ENCODE measurements at places on chromosomes 12 and 14.
A peak's percentile ranks its signal among the peaks of the same experiment; 100 is the strongest.

GRCh38 chr12:65879878-65880277, 55.6 kb downstream of the HMGA2 start:
- DNase-seq: no peak

- DNase-seq: no peak
These were observed 14.9 kb downstream of the HCAR2 start for GRCh38 chr12:122688291-122688690.

GRCh38 chr12:55610598-55610997, 26.1 kb upstream of the OR10P1 start:
- DNase-seq: no peak

DNA sequence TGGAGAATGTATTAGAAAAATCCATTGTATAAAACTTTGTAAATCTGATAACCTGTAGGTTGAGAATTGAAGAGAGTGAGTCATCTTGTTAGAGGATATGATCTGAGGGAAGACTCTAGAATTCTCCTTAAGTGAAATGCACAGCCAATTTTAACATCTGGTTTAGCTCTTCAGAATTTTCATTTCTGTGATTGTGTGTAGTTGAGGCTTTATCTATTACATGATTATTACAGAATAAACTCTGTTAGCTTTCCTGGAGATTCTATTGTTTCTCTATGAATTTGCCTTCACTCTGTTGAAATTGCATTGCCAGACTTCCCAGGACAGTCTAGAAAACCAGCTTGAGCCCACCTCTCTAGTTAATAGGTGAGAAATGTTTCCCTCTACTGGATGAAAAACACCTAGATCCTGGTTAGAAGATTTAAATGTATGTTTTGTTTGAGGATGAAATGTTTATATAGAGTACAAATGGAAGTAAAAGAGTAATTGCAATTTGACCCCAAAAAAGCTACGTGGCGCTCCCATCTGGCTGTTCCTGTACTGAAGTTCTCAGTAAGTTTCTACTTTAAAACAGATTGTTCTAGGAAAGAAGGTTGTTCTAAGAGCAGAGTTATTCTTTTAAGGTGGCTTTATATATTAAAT, 2.9 kb downstream of the NUDT4 start:
- DNase-seq: no peak

DNA sequence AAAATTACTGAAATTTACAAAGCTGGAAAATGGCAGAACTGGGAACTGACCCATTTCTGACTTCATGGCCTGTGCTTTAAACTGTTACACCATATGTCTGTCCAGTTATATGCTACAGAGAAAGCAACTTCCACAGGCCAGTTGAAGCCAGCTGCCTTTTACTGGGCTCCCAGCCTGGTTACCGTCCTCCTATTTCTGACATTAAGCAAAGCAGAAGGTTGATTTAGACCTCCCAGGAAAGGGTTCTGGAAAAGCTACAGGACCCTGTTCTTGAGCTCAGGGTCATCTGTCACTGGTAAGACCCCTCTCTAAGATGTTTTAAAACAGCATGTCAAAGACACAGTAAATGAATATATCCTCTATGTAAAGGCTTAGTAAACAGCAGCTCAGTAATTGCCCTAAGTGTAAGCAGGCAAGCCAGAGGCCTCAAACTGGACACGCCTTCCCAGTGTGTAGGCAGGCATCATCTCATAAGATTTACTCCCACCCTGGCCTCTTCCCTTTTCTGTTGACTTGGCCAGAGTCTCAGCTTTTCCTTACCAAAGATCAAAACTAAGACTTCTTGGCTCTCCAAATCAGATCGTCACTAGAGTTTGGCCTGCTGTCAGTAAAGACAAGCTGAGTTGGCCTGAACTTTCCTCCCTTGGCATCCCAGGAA, 55.4 kb upstream of the RNU6-8 start:
- DNase-seq: no peak

DNA sequence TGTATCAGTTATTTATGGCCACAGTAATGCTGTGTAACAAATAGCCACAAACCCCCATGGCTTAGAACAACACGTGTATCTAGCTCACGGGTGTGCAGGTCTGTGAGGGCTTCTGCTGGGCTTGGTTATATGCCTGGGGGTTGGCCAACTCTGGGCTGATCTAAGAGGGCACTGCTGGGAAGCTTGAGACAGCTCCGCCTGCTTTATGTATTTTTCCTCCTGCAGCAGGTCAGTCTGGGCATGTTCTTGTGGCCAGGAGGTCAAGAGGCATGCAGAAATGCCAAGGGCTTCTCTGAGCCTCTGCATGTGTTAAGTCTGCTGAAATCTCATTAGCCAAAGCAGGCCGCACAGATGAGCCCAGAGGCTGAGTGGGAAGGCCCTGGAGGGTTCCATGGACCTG, 105.8 kb downstream of the ZNF664 start:
- DNase-seq: peak; percentile 34

DNA sequence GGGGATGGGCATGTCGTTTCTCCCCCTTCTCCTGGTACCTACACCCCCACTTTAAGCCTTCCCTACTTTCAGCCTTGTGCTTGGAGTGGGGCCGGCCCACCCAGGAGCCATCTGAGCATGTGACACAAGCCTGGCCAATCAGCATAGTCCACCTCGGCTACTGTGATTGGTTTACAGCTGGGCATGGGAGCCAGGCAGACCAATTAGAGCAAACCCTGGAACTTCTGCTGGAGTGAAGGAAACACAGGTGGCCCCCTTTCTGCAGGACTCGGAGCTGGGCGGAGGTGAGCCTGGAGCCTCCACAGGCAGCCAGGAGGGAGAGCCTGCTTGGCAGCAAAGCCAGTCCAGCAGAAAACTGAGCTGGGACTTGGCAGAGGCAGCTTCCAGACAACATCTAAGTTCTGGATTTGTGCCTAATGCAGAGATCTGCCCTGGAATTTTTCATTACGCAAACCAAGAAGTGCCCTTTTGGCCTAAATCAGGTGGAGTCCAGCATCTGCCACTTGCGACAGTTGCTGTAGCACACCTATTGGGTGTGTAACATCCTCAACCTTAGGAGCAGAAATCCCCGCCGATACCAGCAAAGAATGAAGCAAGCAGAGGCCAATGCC, 59.5 kb downstream of the SCARB1 start:
- DNase-seq: peak; percentile 70

DNA sequence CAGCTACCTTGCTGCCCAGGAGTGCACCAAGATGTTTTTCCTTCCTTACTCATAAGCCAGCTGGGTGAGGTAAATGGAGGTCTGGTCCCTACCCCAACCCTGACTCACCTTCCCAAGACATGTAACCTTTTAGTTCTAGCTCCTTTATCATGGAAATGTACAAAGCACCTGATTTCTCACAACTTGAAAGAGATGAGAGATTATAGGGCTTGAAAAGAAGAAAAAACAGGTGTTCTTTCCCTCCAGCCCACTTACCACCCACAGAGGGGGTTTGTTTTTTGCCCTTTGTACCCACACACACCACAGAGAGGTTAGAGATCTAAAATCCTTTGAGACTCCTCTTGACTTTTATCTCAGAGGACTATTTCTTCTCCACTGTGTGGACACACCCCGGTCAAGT, 21.1 kb downstream of the PLXNC1 start:
- no peak for DNase-seq

- no peak for DNase-seq
These were observed 23.5 kb upstream of the PTPRB start for GRCh38 chr12:70660620-70661219.

- no peak for DNase-seq
These were observed 59.6 kb downstream of the ZFP36L1 start for GRCh38 chr14:68733086-68733914.

DNA sequence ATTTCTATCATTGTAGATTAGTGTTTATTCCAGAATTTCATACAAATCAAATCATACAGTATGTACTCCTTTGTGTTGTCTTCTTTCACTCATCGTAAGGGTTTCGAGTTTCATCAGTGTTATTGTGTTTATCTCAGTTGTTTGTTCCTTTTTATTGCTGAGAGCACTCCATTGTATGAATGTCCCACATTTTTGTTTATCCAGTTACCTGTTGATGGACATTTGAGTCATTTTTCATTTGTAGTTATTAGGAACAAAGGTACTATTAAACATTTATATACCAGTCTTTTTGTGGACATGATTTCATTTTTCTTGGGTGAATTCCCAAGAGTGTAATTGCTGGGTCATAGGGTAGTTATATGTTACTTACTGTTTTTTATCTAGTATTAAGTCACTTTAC, 70.0 kb downstream of the BICD1 start:
- no peak for DNase-seq

DNA sequence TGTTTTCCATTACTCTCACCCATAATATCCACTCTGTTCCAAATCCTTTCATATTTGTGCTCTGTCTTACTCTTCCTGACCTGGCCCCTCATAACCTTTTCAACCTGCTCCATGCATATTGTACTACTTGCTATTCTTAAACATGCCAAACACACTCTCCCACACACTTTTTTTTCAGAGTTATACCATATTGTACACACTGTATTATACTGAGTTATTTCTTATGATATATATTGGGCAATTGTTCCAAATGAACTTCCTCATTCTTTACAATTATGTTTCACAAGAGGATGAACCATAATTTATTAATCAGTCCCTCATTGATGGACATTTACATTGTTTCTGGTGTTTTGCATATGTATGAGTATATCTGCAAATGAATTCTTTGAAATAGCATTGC, 18.5 kb downstream of the ATL1 start:
- no peak for DNase-seq

GRCh38 chr12:88235183-88235833, 93.2 kb downstream of the TMTC3 start:
- no peak for DNase-seq

GRCh38 chr12:46342562-46343033, 30.0 kb downstream of the SLC38A2 start:
- peak; percentile 49 for DNase-seq

DNA sequence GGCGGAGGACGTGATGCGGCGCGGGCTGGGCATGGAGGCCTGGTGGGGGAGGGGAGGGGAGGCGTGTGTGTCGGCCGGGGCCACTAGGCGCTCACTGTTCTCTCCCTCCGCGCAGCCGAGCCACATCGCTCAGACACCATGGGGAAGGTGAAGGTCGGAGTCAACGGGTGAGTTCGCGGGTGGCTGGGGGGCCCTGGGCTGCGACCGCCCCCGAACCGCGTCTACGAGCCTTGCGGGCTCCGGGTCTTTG, 303 bp downstream of the GAPDH start:
- no peak for DNase-seq

- DNase-seq: no peak
These were observed 473.9 kb downstream of the TRHDE start for GRCh38 chr12:72746048-72746447.

DNA sequence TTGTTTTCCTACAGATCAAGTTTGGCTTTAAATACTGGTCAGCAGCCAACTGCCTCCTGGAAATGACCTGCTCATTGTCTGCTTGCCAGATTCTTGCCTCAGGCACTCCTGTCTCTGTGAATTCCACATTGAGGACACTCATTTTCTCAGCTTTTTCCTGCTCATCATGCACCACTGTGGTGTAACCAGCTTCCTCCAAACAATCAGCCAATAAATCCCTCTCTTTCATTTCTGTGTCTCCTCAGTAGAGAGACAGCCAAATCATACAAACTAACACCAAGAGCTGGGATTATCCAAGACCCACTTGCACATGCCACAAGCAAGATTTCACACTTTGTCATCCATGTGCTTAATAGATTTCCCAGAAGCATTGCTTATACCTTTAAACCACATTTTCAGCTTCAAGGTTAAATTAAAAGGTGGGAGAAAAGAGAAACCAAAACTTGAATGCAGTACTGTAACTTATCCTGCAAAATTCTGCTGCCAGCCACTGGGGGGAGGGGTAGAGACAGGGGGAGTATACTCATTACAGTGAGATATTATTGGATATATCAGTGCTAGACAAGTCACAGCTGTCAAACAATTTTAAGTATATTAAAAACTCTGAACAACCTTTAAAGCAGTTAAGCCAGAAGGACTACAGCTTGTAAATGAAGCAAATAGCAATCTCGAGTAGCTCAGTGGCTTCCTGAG, 105.0 kb downstream of the PPP2R5E start:
- no peak for DNase-seq

DNA sequence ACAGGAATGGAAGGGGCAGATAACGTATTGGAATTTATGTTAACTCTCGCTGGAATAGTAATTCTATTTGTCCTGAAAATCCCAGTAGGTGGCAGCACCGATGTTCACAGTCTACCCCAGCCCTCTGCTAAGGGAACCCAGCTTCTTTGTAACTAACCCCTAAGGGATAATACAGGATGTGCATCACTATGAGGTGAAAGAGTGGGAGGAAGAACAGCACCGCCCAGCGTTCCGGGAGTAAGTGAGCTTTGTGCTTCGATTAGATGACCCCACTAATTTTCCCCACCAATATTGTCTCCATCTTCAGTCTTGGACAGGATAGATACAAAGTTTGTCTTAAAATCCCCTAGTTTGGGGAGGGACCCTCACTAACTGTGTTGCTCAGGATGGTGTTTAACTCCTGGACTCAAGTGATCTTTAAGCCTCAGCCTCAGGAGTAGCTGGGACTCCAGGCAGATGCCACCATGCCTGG, 2.7 kb downstream of the SLC2A3 start:
- peak; percentile 83 for DNase-seq

- DNase-seq: peak; percentile 61
These were observed 13.2 kb upstream of the ARF6 start for GRCh38 chr14:49879646-49880204.

- DNase-seq: peak; percentile 64
These were observed 221.9 kb downstream of the PELI2 start for GRCh38 chr14:56339855-56340701.

DNA sequence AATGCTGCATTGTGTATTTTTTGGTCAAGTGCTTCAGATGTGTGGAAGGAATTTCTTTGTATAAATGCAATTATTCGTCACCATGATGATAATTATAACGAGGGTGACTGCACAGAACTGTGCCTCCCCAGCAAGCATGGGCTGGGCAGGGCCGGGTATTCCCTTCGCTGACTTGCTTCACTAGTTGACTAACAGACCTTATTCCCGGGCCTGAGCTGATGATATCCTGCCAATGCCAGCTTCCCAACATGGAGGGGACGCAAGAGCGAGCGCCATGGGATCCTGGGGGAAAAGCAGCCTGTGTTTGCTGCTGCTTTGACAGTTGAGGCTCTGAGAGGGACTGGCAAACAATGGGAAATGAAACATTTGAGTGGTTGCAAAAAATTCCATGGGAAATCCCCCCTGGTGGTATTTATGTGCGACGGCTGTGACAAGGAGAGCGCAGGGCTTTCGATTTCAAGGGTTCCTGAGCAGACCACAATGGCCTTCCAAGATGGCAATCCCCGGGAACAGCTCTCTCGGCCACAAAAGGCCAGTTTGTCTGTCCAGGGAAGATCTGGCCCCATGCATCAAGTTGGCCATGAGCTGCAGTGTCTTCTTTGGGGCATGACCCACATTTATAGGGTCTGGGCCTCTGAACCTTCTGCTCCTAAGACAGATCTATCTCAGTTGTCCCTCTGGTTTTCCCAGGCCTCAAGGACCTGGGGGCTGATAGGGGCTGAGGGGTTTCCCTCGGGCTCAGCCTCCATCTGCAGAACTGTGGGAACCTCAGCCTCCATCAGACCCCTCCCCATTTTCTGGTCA, 21.9 kb upstream of the MAP1LC3B2 start:
- DNase-seq: no peak

GRCh38 chr14:95339301-95339865, 19.7 kb upstream of the CLMN start:
- DNase-seq: no peak

Data from ecto neural progenitor cell (in vitro differentiated cells).